Hypothalamus (tissue), 51 donors: ENCODE measurements at places on chromosomes 2 and 18.

DNA sequence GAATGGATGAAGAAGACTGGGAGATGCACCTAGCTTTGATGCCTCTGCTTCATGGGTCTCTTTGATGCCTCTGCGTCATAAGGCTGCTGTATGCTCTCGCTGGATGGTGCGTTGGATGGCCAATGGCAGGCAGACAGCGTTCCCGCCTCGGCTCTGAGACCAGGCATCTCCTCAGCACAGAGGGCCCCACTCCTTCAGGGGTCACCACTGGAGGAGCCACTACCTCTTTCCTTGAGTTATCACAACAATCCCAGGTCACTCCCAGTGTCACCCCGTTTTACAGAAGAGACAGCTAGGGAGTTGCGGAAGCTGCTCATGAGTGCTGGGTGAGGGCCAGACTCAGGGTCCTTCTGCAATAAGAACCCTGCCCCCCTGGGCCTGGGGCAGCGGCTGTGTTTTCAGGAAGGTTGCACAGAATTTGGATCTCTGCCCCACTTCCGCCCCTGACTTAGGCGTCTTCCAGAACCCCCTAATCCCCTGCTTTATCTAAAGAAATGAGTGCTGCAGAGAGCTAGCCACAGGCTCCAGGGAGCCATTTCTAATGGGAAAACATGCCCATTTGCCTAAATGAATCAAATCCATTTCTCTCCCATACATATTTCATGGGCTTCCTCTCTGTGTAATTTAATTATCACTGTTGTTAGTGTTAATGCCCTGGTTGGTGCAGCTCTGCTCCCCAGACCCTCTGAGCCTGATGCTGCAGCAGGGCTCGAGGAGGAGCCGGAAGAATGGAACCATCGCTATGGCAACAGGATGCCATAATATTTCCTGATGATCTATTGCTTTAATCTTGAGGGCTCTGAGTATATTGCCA, 131.8 kb upstream of the HS6ST1 start:
- DNase-seq: no peak

DNA sequence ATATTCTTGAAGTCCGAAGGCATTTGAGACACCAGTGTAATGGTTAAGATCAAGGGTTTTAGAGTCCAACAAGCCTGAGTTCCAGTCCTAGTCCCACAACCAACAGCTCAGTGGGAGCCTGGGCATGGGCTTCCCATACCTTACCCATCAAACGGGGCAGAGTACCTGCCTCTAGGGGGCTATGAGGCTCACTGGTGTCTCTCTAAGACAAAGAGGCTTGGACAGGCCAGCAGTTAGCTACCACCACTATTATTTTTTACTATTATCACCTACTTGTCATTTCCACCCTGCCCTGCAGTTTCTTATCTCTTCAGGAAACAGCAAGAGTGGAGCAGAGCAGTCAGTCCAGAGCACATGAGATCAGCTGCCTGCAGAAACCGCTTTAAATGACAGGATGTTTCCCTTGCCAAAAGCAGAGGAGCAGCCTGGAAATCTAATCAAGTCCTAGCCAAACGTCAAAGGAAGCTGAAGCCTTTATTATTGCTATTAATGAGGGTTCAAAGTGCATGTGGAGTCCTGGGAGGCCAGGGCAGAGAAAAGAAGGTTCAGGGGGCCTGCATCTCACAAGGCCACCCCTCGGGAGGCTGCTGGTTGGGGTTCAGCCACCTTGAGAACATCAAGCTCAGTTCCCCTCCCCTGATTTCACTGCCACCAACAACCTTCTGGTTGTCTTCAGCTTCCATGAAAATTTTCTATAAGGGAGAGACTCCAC, 66.6 kb downstream of the STPG4 start:
- DNase-seq: no peak

- DNase-seq: no peak
These were observed 69.2 kb downstream of the RFTN2 start for GRCh38 chr2:197606180-197606579.

GRCh38 chr2:143175438-143175837, 46.2 kb downstream of the ARHGAP15 start:
- no peak for DNase-seq

- no peak for DNase-seq
These were observed 23.2 kb downstream of the RND3 start for GRCh38 chr2:150464270-150464669.

DNA sequence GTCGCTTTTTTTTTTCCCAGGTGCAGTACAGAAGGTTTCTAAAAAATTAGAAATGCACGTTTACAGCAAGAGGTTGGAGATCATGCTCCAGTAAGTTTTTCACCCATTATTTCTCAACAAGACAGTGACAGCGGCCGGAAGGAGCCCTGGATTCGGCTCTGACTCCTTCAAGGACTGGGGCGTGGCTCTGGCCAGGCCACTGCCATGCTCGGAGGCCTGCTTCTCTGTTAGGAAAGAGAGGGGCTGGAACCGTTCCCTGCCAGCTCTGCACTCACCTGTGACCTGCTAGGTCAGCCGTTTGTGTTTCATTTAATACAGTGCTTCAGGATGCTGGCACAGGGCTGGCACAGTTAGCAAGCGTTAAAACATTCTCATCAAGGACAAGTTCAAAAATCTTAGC, 6.7 kb upstream of the IAH1 start:
- DNase-seq: no peak

- no peak for DNase-seq
These were observed 295.6 kb upstream of the DLGAP1 start for GRCh38 chr18:4750393-4751346.

GRCh38 chr18:59870623-59871130, 29.1 kb upstream of the PMAIP1 start:
- no peak for DNase-seq

DNA sequence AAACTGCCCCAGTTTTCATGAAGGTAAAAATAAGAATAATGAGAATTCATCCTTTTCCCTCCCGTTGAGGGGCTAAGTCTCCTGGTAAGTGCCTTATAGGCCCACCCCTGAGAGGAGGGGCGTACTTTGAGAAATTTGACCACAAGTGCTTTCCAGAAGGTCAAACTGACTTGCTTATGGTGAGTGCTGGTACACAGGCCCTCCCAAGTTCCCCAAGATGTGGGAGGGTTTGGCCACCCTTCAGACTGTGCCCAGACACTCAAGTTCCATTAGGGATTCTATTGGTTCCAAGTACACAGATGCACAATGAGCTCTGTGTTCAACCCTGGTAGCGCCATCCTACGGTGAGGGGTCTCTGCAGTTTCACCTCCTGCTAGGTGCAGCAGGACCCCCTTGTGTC, 205.1 kb downstream of the CTIF start:
- DNase-seq: no peak

- DNase-seq: no peak
These were observed 12.9 kb downstream of the SULT1C2 start for GRCh38 chr2:108301558-108301957.
